ENCODE measurements at places on chromosomes 2 and 18.

GRCh38 chr2:128466376-128466775 lies 147.7 kb upstream of the HS6ST1 start:
- DNase-seq, result peak; percentile 0

DNA sequence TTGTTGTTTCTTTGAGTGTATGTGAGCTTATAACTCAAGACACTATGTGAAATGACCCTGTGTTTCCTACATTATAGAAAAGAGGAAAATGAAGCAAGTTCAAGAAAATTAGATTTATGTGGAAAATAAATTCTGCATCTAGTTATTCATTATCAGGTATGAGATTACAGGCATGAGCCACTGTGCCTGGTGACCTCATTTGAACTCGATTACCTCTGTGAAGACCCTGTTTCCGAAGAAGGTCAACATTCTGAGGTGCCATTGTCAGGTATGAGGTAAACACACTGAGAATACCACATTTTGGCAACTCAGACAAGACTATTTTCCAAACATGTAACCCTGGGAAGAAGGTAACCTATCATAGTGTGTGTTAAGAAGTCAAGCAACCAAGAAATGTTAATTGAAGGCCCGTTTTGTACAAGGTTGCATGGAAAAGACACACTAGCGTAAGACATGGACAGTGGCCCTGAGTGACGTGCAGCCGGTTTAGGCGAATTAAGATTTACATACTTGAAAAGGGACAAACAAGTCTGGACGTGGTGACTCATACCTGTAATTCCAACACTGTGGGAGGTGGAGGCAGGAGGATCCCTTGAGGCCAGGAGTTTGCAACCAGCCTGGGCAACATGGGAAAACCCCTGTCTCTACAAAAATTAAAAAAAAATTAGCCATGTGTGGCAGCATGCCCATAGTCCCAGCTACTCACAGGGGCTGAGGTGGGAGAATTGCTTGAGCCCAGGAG lies 186.6 kb downstream of the NEDD4L start:
- DNase-seq, result no peak

DNA sequence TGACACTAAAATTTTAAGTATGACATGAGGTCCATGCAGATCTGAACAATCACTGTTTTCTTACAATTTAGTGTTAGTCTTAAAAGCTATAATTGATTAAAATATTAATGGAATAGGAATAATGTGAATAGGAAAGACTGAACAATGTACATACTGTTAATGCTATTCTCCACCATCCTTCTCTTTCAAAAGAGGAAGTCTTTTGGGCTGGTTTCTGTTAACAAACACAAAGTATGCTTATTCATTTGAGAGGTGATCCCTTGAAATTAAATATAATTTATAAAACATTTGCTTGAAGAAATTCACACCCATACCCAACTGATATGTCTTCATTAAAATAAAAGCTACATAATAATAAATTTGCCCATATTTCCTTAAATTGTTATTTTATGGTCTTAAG lies 2.3 kb downstream of the STPG4 start:
- no peak for DNase-seq

DNA sequence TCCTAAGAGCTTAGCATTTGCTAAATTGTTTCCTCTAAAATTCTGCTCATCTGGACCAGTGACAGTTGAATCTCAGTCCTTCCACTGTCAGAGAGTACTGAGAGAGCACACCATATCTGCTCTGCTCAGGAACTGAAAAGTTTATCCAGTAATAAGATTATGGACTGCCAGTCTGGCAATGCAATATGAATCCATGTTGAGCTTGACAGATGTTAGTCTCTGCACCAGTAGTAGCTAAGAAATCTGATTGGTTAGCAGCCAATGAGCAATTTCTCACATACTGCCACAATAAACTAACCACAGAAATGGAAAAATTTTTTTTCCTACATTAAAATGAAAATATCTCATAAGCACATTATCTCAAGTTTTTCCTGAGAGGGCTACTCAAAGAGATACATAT lies 2.3 kb downstream of the PRKD3 start:
- no peak for DNase-seq

DNA sequence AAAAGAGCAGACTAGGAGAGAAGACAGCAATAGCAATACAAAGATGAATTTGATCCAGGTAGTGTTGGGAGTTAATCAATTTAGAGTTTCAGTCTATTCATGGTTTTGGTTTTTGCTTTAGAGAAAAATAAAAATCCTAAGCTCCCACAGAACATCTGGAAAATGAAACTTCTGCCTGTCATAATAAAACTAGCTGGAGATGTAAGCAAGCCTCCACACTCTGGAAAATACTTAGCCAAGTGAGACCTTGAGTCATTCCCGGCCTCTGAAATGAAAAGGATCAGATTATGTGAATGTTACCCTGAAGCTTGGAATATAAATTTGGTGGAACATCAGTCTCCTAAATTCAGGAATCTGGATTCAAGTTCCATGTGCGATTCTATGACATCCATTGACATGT lies 485.6 kb upstream of the SPRED2 start:
- no peak for DNase-seq

DNA sequence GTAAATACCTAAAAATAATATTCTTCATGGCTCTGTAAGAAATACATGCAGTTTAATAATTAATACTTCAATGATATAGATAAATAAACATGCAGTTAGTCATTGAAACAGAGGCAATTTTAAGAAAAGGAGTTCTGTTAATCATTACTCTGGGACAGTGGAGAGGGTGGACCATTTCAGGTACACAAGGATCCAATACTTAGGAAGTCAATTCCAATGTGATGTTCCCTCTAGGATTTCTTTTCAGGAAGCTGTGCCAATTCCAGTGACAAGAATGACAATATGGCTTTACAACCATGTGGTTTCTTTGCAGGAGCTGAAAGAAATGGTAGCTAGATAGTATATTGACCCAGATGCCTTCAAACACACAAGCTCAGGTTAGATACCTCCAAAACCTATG lies 175.8 kb upstream of the NETO1 start:
- DNase-seq, result no peak

DNA sequence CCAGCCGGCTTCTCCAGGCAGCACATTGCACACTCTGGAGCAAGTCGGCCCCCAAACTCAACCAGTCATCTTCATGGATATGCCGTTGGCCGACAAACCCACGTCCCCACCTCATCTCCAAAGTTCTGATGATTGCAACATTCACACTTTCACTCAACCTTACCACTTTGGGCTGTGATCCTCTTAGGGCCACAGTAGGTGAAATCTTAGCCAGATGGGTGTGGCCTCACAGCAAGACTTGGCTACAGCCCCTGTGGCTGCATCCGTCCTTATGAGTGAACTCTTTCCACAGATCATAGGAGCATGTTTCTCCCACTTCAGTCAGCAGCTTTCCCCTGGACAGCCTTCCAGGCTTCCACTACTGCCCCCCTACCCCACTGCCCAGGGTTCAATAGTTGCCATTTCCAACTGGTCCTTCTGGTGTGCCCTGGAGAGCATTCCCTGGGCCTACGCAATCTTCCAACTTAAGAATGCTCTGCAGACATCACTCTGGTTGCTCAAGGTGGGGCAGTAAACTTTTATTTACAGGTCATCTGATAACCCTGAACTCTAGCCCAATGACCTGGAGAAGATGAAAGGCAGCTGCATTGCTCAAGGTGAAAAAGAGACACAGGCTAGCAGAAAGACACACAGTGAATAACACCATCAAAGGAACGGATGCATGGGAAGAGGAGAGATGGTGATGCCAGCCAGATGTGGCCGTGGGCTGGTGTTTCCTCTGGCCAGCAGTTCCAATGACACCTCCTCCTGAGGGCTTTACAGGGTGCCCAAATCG lies 34.5 kb downstream of the ARL4C start:
- no peak for DNase-seq

DNA sequence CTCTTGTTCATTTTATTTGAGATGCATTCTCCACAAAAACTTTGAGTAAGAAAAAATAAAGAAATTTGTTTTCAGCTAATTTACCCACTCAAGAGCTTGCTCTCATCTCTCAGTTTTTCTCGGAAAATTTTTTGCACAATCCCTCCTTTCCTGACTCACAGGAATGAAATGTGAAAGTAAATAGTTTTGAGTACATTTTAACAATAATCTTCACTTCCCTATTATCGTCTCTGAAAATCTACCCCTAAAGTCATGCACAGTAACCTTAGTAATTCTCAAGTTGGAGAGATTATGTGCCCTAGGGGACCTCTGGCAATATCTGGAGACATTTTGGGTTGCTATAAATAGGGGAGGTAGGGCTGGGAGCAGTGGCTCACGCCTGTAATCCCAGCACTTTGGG lies 2.6 kb downstream of the CYB5A start:
- DNase-seq, result no peak

DNA sequence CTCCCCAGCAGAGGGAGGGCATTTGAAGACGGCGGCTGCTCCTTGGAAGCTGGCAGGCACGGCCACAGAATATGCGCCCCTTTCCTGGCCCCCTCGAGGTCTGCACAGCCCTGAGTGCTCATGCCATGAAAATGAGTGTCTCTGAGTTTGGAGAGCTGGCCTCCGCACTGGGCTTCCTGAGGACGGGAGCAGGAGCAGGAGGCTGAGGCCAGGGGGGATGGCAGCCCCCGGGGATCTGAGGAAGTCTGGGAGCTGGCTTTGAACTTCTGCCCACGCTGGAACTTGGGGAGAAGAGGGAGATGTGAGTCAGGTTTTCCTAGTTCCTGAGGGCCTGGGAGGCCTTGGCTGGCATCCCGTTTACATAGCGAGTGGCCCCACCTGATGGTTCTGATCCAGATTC lies 47.0 kb downstream of the RRM2 start:
- DNase-seq, result no peak

All from neural progenitor cell (in vitro differentiated cells).